ENCODE measurements at places on chromosomes 4 and X.

GRCh38 chr4:46425775-46426400 is 36.0 kb upstream of the GABRA2 start:
- DNase-seq = peak; percentile 2

GRCh38 chrX:153829799-153830639 is at the start of gene PDZD4:
Gene PDZD4, minus strand, starts transcription at chrX:153830544. Its CDS starts 246 bp downstream, at chrX:153830298.
- DNase-seq = no peak

DNA sequence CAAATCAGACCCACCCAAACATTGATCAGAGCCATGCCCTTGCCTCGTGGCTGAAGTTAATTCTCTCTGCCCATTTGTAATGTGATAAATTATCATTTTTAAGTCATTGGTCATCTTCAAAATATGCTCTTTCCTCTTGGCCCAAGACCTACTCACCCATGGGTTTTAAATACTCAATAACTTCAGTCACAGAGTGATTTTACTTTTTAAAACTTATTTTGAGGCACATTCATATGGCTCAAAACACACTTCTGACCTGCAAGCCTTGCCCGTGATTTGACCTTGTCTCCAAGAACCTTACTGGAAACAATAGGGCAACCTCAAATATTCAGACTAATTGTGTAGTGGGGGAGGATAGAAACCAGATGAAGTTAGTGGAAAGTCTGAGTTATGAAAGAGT is 176.2 kb upstream of the LNX1 start:
- DNase-seq = peak; percentile 83

- DNase-seq = no peak
Measured at GRCh38 chr4:3223346-3223745, 25.6 kb upstream of the MSANTD1 start.

GRCh38 chr4:152665691-152666395 is 14.0 kb downstream of the TMEM154 start:
- DNase-seq = no peak

- peak; percentile 8 for DNase-seq
Measured at GRCh38 chrX:140440876-140441275, 64.0 kb downstream of the SOX3 start.

GRCh38 chrX:30570505-30570904 is 7.1 kb downstream of the TASL start:
- peak; percentile 4 for DNase-seq

- DNase-seq = no peak
Measured at GRCh38 chr4:79288185-79288584, 37.7 kb downstream of the NAA11 start.

DNA sequence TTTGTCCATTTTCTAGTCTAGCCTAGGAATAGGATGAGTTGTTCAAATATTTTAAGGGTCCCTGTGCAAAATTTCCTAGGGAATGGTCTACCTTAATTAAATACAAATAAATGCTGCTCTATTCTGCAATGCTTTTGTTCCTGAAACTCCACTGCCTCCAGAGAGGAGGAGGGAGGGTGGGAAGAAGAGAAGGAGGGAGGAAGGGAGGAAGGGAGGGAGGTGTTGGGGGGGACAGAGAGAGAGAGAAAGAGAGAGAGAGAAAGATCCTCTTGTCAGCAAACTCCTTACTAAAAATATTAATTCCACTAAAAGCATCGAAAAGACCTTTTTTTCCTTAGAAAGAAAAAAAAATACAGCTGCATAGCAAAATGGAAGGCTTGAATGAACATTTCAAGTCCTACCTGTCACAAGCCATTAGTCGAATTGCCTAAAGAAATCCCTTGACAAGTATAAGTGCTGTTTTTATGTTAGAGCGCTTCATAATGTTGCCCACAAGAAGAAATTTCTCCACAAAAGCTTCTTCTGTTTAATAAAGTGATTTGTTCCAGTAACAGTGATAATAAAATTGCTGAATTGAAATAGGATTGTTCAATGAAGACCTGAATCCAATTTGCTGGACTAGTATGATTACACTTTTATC is 106.0 kb downstream of the NKX6-1 start:
- DNase-seq = no peak

GRCh38 chrX:71453056-71453455 is 79.8 kb upstream of the OGT start:
- no peak for DNase-seq

DNA sequence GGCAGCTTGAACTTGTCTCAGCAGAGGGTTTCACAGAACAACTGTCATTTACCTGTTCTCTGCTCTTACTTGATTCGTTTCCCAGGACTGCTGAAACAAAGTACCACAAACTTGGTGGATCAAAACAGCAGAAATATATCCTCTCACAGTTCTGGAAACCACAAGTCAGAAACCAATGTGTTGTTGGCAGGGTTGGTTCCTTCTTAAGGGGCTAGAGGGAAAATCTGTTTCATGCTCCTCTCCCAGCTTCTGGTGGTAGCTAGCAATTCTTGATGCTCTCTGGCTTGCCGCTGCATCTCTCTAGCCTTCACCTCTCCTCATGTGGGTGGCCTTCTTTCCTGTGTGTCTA is 4.7 kb downstream of the TLR8 start:
- no peak for DNase-seq

GRCh38 chr4:36532670-36533379 is 251.4 kb downstream of the DTHD1 start:
- DNase-seq = no peak

DNA sequence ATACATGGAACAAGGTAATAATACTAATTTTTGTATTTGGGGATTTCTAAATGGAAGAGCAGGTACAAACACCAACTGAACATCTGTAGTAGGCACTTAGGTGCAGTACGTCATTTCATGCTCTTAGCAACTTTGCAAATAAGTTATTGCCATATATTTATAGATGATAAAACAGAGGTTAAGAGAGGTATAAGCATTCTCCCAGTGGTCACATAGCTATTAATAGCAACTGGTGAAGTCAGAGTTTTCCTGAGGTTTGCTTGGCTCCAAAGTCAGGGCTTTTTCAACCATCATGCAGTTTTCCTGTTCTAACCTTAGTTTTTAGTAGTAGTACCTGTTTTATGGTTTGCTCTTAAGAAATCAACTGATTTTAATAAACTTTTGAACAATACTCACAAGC is 10.9 kb downstream of the ARHGEF38 start:
- no peak for DNase-seq

- no peak for DNase-seq
Measured at GRCh38 chrX:40157228-40158035, 59.7 kb upstream of the BCOR start.

GRCh38 chr4:71232056-71232430 is 106.8 kb upstream of the SLC4A4 start:
- peak; percentile 65 for DNase-seq

DNA sequence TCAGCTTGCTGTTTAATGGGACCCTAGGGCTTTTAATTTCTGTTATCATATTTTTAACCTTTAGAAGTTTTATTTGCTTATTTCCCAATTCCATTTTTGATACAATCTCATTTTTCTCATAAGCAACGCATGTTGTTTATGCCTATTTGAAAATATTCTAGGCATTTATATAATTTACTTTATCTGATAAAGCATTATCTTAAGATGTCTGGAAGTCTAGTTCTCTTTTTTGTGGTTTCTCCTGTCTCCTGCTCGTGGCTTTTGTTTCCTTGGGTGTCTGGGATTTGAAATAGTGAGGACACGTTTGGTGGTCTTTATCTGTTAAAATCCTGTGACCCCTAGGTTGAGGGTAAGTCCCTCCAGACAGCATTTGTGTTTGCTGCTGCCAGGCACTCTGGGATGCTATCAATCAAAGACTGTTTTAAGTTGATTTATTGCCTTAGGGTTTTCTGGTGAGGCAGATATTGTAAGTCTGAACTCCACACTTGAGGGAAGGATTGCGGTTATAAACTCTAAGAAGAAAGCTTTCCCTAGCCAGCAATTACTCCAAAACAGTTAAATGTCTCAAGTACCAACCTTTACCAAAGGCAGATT is 208.0 kb downstream of the PRDM5 start:
- DNase-seq = no peak

DNA sequence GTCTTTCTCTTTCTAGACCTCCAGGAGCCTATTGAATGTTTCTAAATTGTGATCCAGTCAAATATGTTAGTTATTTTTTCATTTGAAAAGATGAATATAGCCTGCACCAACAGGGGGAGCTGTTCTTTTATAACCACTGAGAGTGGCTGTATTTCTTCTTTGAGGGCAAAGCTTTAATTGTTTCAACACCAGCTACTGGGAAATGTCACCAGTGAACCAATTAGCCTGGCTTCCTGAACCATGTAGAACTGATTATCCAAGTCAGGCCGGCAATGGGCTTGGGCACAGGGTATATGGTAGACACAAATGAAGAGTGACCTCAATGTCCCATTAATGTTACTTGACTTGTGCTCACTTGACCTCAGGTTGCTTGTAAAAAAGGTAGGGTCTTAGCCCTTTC is 4.8 kb upstream of the DAPP1 start:
- no peak for DNase-seq
